Epithelial cell of esophagus (primary cell): ENCODE measurements at places on chromosomes 4 and X.

- no peak for DNase-seq
Observed at GRCh38 chr4:99067617-99068016, 21.0 kb downstream of the ADH5 start.

DNA sequence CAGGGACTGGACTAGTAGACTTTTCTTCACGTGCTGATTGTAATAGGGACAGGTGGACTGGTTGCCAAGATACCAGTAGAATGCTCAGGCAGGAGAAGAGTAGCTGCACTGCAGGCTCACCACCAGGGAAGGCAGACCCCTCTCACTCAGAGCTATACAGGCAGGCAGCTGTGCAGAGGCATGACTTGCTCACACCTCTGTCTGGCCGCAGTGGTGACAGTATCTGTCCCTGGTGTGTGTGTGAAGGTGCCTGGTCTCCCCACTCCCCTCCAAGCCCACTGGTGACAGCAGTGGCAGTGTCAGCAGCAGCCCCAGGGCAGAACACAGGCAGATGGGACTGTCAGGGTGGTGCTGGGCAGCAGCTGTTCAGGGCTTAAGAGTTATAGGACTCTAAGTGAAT, 140.7 kb downstream of the RPS6KA6 start:
- DNase-seq = no peak

DNA sequence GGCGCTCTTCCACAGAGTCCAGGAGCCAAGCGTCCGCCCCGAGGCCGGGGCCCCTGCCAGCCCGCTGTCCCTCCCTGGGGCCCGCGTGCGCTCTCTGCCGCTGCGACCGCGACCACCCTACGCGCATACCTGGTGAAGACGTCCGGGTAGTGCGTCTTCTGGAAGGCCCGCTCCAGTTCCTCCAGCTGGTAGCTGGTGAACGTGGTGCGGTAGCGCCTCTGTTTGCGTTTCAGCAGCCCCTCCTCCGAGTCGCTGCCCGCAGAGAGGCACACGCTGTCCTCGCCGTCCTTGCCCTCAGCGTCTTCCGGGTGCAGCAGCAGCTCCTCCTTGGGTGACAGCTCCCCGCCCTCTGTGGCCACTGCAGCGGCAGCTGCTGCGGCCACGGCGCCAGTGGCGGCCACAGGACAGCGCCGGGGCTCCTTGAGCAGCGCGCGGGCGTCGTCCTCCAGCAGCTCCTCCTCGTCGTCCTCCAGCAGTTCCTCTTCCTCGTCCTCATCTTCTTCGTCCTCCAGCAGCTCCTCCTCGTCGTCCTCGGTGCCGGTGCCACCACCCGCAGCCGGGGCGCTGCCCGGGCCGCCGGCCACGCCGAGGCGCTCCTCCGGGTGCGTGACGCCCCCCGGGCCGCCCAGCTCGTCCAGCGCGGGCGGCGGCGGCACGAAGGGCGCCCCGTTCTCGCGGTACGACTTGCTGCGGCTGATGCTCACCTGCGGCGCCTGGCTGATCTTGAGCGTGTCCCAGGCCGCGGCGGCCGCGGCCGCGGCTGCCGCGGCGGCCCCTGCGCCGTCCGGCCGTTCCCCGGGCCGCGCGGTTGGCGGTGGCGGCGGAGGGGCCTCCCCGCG, 2.8 kb downstream of the ARX start:
- DNase-seq = no peak

- no peak for DNase-seq
Observed at GRCh38 chr4:139689093-139689722, 23.6 kb downstream of the MGST2 start.

DNA sequence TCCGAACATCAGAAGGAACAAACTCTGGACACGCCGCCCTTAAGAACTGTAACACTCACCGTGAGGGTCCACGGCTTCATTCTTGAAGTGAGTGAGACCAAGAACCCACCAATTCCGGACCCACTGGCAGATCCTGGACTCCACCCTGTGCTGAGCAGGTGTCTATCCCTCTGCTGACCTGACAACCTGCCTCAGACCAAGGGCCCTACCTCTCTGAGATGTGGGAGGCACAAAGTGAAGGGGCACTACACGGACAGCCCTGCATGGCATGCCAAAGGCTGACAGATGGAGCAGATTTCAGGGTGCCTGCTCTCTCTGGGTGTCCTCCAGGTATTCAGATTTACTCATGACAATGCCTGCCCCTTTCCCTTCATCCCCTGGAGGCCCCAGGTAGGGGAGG, 14.0 kb upstream of the HSFX1 start:
- no peak for DNase-seq
